ENCODE measurements at places on chromosomes 1 and 21.

GRCh38 chr1:226960944-226961765 is 21.1 kb downstream of the COQ8A start:
- no peak for DNase-seq

DNA sequence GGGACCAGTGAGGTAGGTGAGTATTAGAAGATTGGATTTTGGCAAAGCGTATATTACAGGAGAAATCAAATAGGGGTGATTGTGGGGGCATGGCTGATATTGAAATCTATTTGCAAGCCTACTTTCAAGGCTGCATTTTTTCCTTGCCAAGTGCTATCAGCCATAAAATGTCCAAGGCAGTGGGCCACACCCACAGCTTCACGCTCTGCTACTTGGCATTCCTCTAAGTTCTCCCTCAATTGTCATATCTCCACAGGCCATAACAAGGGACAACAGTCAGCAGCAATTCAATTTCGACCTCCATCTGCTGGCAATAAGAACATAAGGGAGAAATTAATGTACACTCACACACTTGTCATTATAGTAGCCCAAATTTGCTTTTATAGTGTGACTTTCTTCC is 667.1 kb upstream of the PKN2 start:
- no peak for DNase-seq

GRCh38 chr1:248372394-248372793 is 3.2 kb upstream of the OR2T6 start:
- no peak for DNase-seq

- no peak for DNase-seq
These were observed 8.1 kb downstream of the DNASE2B start for GRCh38 chr1:84406346-84406861.

DNA sequence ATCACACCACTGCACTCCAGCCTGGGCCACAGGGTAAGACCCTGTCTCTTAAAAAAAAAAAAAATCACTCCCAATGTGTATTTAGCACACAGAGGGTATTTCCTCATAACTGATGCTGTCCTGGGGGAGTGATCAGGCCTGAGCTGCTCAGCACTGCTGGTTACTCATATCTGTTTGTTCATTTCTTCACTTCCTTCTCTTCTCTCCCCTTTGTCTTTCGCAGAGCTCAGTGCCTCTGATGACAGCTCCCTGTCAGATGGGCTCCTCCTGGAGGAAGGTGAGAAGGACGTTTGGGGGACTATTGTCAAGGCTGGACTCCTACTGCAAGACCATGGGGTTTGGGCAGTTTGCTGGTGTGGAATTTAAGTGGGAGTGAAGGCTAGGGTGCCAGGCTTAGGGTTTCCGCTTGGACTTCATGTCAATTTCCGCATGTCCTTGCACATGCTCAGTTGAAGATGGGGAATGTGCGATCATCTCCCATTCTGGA is 13.0 kb downstream of the INAVA start:
- no peak for DNase-seq

GRCh38 chr1:235943581-235944114 is 76.9 kb upstream of the LYST start:
- no peak for DNase-seq

GRCh38 chr1:34907487-34908090 is 21.9 kb downstream of the DLGAP3 start:
- no peak for DNase-seq

DNA sequence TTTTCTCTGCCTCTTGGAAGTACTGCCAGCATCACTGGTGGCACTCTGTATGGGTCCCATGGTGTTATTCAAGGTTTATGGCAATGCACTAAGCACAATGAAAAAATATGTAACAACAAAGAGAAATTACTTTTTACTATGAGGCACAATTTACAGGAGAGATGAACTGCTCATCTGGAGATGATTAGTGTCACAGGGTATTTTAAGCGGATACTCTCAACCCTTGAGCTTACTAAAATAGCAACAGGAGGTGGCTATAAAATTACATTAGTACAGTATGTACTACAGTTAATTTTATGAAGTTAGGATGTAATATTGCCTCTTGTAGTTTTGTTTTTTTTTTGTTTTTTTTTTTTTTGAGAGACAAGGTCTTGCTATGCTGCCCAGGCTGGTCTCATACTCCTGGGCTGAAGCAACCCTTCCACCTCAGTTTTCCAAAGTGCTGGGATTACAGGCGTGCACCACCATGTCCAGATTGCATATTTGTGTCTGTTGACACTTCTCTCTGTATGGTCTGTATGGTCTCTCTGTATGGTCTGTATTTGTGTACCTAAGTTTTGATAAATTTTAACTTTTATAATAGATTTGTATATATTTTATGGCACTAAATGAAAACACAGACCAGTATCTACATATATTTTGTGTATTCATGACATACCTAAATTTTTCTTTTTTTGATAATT is 175.6 kb upstream of the HP1BP3 start:
- no peak for DNase-seq

DNA sequence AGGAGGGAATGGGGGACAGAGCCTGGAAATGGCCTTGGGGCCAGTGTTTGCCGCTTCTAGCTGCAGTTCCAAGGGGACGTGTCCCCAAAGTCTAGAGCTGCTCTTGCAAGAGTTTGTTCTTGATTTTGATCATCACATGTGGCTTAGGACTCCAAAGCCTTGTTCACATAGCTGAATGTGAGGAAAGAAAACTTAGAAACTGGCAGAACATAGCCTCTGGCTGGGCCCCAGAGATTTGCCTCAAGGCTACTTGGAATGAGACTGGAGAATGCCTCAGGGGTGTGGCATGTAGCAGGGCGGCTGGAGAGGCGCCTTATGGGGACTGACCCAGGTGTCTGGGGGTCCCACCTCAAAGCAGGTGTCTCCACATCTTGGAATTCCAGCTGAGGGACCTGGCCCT is 2.3 kb downstream of the PDXK start:
- no peak for DNase-seq

DNA sequence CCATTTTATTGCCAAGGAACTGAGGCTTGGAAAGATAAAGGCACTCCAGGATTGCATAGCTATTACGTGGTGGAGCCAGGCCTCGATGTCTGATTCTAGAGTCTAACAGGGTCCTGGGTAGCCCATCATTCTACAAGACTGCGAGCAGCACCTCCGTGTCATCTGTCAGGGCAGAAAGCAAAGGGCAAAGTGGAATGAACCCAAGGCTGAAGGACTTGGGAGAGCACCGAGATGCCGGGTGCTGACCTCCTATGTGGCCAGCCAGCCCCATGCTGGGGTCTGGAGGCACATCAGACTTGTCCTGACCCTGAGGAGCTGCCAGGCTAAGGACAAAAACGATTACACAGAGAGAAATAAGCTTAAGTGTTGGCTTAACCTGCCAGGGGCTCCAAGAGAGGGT is 62.3 kb downstream of the MRPL37 start:
- DNase-seq: no peak

DNA sequence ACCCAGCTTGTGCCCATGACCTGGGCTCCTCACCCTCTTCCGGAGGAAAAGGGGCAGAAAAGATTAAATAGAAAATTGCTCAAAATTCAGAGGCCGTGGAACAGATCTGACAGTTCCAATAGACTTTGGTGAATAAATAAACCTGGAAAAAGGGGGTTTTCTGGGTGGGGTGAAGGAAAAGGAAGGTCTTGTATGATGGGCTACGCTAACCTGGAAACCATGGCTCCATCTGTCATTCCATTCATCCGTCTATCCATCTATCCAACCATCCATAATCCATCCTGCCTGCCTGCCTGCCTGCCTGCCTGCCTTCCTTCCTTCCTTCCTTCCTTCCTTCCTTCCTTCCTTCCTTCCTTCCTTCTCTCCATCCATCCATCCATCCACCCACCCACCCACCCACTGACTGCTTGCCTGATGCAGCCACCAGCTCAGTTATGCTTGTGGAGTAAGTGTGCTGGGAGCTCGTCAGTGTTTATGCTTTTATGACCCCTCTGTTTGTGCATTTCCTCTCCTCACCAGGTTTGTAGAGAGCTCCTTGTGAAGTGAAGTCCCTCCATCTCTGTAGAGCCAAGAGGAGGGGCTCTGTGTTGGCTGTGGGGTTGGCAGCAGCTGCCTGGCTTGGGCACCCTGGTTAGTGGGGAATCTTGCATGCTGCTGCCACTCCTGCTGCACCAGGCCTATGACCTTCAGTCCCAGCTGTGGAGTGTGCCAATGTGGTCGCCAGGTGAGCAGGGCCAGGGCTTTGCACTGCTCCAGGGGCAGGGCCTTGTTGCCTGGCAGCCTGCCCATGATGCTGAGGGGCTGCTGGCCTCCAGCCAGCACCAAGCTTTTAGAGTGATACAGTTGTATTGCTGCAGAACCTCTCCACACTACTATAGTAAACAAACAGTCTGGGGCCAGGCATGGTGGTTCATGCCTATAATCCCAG is 16.0 kb upstream of the POU3F1 start:
- no peak for DNase-seq

- no peak for DNase-seq
These were observed 70.0 kb upstream of the TENT5C start for GRCh38 chr1:117535821-117536220.

GRCh38 chr1:183515002-183515689 is 42.8 kb downstream of the SMG7 start:
- DNase-seq: no peak

DNA sequence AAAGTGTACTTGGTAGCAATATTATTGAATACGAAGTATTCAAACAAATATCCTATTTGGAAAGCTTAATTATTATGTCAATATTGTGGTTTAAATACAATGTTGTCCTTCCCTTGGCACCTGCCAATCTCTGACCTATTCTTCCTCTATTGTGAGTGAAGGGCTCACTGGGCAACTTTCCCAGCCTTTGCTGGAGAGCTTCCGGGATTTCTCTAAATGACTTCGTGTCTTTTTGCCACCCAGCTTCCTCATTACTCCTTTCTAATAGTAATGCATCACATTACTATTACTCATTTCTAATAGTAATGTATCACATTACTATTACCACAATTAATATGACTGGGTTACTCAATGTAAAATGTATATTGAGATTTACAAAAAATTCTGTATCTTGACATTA is 880.6 kb downstream of the BRINP3 start:
- no peak for DNase-seq

DNA sequence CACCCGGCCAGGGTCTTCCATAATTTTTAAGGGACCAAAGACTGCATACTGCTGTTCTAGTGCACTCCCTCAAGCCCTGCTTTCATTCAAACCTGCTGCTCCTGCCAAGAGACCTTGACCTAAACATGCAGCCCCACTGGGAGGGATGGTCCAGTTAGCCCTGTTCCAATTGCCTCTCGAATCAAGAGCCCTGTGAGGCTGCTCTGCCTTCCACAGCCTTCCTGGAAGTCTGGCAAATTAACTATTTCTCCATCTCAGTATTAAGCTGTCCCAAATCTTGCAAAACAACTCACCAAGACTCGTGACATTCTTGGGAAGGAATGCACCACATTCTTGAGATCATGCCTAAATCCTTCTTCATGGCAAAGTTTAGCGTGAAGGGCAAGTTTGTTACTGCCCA is 231.3 kb downstream of the C1orf94 start:
- DNase-seq: no peak

DNA sequence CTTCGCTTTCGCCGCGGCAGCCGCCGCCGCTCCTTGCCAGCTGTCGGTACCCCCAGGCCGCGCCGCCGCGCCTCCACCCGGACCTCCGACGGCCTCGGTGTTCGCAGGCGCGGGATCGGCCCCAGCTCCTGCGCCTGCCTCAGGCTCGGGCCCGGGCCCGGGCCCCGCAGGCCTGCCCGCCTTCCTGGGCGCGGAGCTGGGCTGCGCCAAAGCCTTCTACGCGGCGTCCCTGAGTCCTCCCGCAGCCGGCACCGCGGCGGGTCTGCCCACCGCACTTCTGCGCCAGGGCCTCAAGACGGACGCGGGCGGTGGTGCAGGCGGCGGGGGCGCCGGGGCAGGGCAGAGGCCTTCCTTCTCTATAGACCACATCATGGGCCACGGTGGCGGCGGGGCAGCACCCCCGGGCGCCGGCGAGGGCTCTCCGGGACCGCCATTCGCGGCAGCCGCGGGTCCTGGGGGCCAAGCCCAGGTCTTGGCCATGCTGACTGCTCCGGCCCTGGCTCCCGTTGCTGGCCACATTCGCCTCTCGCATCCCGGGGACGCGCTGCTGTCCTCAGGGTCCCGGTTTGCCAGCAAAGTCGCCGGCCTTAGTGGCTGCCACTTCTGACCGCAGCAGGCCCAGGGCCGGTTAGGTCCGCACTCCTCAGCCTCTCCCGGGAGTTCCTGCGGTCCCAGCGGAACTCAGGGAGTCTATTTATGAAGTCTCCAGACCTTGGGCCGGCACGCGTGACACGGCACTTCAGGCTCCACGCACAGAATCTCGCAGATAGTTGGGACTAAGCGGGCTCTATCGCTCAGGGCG is 1.4 kb downstream of the FOXD2 start:
- no peak for DNase-seq

DNA sequence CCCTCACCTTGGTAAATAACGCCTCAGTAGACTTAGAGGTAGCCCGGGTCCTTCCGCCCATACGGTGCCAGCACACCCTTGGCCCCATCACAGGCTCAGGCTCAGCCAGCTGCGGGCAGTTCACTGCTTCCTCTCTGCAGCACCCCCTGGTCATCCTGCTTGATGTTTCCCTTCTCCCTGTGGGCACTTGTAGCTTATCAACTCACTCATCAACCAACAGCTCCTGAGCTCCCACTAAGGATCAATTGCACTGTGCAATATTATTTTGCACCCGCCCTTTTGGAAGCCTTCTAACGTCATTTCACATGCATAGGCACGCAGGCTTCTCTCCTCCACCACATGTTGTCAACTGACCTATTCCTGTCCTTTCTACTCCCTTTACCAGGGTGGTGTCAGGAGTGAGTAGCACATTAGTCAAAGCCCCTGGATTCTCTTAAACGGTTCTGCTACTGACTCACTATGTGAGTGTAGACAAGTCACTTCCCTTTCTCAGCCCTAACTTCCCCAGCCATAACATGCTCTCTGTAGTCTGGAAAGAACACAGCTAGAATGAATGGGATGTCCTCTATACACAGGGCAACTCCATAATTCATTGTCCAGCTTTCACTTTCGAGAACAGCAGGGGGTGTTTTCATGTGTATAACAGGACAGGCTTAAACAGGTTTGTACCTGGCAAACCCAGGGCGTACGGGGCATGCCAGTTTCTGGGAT is 47.1 kb upstream of the IRF2BP2 start:
- DNase-seq: no peak

All from activated CD4-positive, CD25-positive, alpha-beta regulatory T cell treated with anti-CD3 and anti-CD28 coated beads, Interleukin-2, amount 50 U/mL, for 72 hours (primary cell).